IPS DF 19.7 (cell line): ENCODE measurements at places on chromosomes 3 and 15.

DNA sequence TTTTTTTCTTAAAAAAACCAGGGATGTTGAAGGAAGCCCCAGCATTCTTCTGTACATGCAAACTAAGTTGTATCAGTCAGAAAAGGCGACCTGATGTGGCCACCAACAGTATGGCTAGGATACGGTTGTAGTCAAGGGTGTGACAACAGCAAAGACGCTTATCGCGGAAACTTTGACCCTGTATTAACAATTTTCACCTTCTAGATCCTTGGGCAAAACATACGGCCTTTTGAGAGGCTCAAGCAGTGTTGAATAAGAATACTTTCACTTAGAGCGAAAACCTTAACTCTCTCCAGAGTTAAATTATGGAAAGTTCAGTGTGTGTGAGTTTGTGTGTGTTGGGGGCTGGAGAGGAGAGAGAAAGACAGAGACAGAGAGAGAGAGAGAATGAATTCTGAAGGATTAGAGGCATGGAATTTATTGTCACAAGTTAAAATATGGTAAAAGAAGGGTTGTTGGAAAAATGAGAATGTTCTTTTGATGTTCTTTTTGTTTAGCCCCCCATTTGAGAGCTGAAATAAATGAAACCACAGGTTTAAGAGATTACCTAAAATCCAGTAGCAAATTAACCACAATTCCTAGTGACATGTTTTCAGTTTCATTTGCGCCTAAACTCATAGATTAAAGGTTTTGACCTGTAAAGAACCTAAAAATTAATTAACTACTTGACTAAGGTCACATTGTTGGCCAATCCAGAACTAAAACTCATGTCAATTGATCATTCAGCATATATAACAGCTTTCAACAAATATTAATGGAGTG, 9.2 kb downstream of the ALCAM start:
- DNase-seq, result no peak

DNA sequence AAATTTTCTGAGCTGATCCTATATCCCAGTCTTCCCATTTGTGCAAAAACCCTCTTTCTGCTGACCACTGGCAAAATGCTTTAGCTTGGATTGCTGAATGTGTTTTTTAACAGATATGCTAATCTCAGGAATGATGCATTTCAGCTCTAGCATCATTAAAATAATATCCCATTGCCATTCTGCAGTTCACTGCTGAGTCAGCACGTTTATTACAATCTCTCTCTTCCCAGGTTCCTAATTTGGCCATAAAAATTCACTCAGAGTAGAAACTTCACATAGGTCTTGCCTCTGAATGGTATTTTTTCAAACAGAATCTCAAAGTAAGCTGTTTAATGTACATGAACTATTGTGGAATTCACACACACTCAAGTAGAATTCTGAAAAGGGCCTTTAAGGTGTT, 509.6 kb upstream of the SUCLG2 start:
- no peak for DNase-seq

- DNase-seq, result no peak
These were observed at the start of gene ROBO2 for GRCh38 chr3:77039606-77040171. Gene ROBO2, plus strand, starts transcription at chr3:77040099. Its CDS starts 687 bp downstream, at chr3:77040786.

- no peak for DNase-seq
These were observed 147.0 kb upstream of the POU1F1 start for GRCh38 chr3:87423336-87423735.

DNA sequence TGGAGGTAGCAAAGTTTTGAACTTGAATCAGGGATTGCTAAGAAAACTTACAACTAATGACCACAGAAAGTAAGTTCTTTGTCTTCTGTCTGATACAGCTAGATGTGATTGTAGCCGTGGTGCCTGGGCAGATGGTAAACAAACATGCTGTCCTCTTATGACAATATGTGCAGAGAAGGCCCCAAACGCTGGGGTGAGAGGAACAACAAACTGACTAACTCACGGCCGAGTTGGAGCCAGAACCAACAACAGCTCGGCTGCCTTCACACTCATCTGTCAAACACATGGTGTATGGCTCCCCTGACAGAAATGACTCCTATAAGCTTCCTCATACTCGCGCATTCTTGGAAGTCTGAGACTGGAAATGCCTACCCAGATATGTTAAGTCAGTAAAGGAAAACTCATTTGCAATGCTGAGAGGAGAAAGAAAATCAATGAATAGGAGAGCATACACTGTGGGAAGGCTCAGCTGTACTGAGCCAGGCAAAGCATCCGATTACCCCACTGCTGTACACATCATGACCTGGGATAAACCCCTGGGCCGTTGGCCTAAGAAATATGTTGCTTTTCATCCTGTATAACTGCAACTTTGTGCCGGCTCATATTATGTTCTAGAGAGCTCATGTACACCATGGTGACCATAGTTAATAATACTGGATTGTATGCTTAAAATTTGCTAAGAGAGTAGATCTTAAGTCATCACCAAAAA, 5.7 kb downstream of the THBS1 start:
- no peak for DNase-seq

DNA sequence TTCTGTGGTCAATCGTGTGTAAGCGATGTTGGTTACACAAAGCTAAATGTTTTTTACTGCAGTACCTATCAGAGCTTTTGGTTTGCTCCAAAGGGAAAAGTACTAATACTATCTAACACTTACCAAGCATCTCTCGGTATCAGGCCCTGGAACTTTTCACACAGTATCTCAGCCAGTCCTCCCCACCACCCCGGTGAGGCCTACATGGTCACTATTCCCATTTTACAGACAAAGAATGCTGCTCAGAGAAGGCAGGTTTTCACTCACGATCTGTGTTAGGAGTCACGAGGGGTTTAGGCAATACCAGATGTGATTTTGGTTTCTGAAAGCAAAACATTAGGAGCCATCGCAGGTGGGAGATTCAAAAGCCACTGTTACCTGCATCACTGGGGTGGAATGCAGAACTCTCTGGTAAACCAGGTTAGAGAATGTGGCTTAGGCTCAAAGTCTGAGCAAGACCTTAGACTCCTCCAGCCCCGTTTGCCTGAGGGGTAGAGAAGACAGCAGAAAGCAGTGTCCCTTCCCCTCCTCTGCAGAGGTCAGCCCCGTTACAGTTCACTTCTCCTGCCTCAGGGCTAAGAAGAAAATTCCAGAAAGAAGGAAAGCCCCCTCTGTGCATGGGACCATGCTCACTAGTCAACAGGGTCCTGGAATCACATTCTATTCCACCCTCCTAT, 57.2 kb downstream of the XXYLT1 start:
- DNase-seq, result no peak

DNA sequence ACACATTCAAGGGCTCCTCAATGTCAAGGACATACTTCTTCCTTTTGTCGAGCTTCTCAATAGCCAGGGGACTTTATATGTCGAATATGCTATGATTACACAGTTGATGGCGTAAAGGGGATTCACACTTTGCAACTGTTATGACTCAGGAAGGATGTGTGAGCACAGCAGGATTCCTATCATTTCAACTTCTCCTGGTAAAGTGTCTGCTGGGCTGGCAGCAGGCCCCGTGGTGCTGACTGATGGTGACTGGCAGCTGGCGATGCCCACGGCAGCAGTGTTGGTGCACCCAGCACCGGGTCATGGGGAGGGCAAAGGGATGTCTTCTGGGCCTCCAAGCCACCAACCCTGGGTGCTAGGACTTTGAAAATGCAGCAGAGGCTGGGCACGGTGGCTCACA, 44.8 kb upstream of the GNB5 start:
- no peak for DNase-seq
